ENCODE measurements at places on chromosomes 2 and 18. TPM values are rescaled to one million over a fixed set of nuclear protein-coding genes. Genes with fewer than 3 reads are reported as not detected.
A peak's percentile ranks its signal among the peaks of the same experiment; 100 is the strongest.

PRKD3 gene
- total RNA-seq: 13.0 TPM

VSNL1 gene
- 30.2 TPM for total RNA-seq

IL1RL2 gene
- total RNA-seq: not detected

ATAD2B gene
- total RNA-seq: 6.0 TPM

PRSS56 gene
- total RNA-seq: 0.20 TPM

GRCh38 chr18:48860269-48861180 lies 90.2 kb downstream of the SMAD7 start:
- DNase-seq: no peak
- peak overlapping the region; percentile 35 for H3K27ac ChIP-seq
- H3K4me3 ChIP-seq: no peak overlapping the region
- no peaks in the 10 kb centered on the region for H3K27me3 ChIP-seq

- no peaks in the 10 kb centered on the region for H3K27me3 ChIP-seq
- no peak overlapping the region for H3K4me3 ChIP-seq
- peak overlapping the region; percentile 75 for H3K27ac ChIP-seq
- peaks cover 27% of the 10 kb centered on the region for H3K4me1 ChIP-seq
- no peaks in the 10 kb centered on the region for H3K36me3 ChIP-seq
- DNase-seq: peak; percentile 93
These were observed 88.2 kb downstream of the PLB1 start for GRCh38 chr2:28583899-28584553.

DNA sequence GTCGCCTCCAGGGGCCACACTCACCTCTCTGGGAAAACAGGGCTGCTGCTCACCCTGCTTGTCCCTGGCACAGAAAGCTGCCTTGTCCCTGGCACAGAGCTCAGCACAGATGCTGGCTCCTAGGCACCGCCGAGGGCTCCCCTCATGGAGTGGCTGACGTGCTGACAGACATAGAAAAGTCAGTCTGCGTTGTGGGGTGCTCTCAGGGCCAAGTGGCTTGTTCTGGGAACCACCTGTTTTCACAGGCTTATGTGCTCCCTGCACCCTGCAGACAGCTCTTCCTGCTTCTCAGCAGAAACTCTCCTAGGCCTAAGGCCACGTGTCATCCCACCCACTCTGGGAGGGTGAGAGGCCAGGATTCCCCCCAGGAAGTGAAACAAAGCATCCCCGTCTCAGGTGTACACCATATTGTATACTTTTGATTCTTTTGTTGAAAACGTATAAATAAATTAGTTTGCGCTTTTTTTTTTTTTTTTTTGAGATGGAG lies 84.7 kb upstream of the TMEM200C start:
- H3K4me1 ChIP-seq: no peaks in the 10 kb centered on the region
- no peak for DNase-seq

DNA sequence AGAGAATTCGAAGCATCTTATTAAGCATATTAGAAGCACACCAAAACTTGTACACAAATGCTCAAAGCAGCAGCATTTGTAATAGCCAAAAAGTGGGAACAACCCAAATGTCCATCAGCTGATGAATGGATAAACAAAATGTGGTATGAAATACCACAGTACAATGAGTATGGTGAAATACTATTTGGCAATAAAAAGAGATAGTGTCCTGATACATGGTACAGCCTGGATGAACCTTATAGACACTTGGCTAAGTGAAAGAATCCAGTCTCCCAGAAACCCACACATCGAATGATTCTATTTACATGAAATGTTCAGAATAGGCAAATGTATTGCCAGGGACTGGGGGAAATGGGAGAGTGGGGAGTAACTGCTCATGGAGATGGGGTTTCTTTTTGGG lies 3.0 kb downstream of the SPATA3 start:
- H3K4me1 ChIP-seq: no peaks in the 10 kb centered on the region
- H3K27me3 ChIP-seq: no peaks in the 10 kb centered on the region
- no peak for DNase-seq
- no peaks in the 10 kb centered on the region for H3K36me3 ChIP-seq

- H3K27me3 ChIP-seq: no peaks in the 10 kb centered on the region
- DNase-seq: no peak
- H3K4me1 ChIP-seq: no peaks in the 10 kb centered on the region
- no peaks in the 10 kb centered on the region for H3K36me3 ChIP-seq
- no peak overlapping the region for H3K4me3 ChIP-seq
These were observed 26.2 kb downstream of the DNER start for GRCh38 chr2:229688141-229688540.

GRCh38 chr18:8617907-8618306 lies 8.7 kb downstream of the RAB12 start:
- no peaks in the 10 kb centered on the region for H3K36me3 ChIP-seq
- no peak overlapping the region for H3K4me3 ChIP-seq
- DNase-seq: no peak
- no peaks in the 10 kb centered on the region for H3K4me1 ChIP-seq

GRCh38 chr2:159084384-159085370 lies 116.2 kb downstream of the TANC1 start:
- H3K36me3 ChIP-seq: no peaks in the 10 kb centered on the region
- H3K4me1 ChIP-seq: no peaks in the 10 kb centered on the region
- H3K27ac ChIP-seq: peak overlapping the region; percentile 79
- no peaks in the 10 kb centered on the region for H3K27me3 ChIP-seq

DNA sequence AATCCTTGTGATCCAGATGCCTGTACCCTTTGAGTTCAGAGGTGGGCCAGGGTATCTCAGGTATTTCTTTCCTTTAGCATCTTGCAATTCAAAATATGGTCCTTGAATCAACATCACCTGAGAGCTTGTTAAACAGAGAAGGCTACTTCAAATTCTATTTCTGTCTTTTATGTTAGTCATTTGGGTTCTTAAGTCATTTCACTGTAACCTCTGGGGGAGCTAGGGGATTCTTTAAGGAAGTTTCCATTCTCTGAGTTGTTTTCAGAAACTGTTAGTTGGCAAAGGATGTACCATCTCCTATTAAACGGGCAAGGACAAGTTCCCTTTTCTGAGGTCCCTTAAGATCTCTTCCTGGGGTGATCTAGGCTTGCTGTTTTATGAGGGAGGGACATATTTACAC lies 16.6 kb downstream of the CFLAR start:
- no peak overlapping the region for H3K4me3 ChIP-seq
- H3K27ac ChIP-seq: peak overlapping the region; percentile 99
- H3K27me3 ChIP-seq: no peaks in the 10 kb centered on the region
- DNase-seq: no peak

- DNase-seq: no peak
- H3K36me3 ChIP-seq: no peaks in the 10 kb centered on the region
- H3K4me3 ChIP-seq: no peak overlapping the region
- H3K27me3 ChIP-seq: no peaks in the 10 kb centered on the region
- H3K4me1 ChIP-seq: no peaks in the 10 kb centered on the region
These were observed 5.4 kb upstream of the CRYGC start for GRCh38 chr2:208134928-208135586.

- H3K4me3 ChIP-seq: no peak overlapping the region
- no peaks in the 10 kb centered on the region for H3K27me3 ChIP-seq
- no peaks in the 10 kb centered on the region for H3K4me1 ChIP-seq
These were observed 11.5 kb upstream of the GMCL1 start for GRCh38 chr2:69817729-69818501.

- H3K27ac ChIP-seq: no peak overlapping the region
- H3K36me3 ChIP-seq: peaks cover 45% of the 10 kb centered on the region
- no peaks in the 10 kb centered on the region for H3K4me1 ChIP-seq
- no peaks in the 10 kb centered on the region for H3K27me3 ChIP-seq
These were observed 27.7 kb upstream of the DSC3 start for GRCh38 chr18:31070206-31070605.

DNA sequence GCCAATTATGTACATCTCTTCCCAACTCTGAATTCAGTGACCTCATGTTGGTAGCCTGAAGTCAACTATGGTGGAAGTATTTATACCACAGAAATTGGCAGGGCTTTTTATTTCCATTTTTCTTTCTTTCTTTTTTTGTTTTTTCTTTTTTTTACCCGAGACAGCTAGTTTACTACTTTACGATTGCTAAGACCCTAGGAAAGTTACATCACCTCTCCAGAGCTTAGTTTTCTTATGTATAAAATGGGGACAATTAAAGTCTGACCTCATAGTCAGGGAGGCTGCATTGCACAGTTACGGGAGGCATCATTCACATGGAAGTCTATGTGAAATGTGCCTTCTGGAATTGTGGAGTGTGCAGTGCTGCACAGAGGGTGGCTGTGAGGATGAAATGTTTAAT lies 194.3 kb downstream of the MTX2 start:
- H3K36me3 ChIP-seq: no peaks in the 10 kb centered on the region
- no peak overlapping the region for H3K4me3 ChIP-seq

- H3K27ac ChIP-seq: no peak overlapping the region
- no peak for DNase-seq
- H3K36me3 ChIP-seq: peaks cover 9% of the 10 kb centered on the region
- no peaks in the 10 kb centered on the region for H3K4me1 ChIP-seq
These were observed 9.4 kb downstream of the CASP8 start for GRCh38 chr2:201269764-201270163.

DNA sequence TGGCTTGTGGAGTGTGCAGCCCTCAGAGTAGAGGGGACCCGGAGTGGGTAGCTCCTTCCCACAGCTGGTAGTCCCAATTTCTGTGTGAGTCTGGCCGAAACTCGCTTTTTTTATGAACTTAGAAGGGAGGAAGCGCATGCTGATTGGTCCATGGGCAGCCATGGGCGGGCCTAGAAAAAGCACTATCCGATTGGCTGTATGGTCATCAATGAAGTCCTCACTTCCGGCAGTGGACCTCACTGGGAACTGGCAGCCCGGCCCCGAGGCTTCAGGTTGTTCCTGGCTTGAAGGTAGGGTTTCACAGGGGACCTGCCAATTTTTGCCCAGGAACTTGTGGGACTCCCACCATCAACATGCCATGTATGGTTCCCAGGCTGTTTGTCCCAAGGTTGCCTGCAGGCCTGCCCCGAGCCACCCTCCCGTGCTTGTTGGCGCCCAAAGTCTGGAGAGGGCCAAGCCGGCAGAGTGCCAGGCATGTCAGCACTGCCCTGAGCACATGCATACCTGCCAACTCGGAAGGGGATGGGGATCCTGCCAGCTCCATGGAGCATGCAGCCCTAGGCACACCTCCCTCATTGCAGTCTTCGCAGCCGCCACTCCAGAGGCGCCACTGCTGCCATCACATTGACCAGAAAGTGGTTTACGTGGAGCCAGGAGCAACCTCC lies 98.5 kb downstream of the ATP9B start:
- no peak for DNase-seq
- no peak overlapping the region for H3K4me3 ChIP-seq
- no peaks in the 10 kb centered on the region for H3K4me1 ChIP-seq
- peaks cover 8% of the 10 kb centered on the region for H3K36me3 ChIP-seq

DNA sequence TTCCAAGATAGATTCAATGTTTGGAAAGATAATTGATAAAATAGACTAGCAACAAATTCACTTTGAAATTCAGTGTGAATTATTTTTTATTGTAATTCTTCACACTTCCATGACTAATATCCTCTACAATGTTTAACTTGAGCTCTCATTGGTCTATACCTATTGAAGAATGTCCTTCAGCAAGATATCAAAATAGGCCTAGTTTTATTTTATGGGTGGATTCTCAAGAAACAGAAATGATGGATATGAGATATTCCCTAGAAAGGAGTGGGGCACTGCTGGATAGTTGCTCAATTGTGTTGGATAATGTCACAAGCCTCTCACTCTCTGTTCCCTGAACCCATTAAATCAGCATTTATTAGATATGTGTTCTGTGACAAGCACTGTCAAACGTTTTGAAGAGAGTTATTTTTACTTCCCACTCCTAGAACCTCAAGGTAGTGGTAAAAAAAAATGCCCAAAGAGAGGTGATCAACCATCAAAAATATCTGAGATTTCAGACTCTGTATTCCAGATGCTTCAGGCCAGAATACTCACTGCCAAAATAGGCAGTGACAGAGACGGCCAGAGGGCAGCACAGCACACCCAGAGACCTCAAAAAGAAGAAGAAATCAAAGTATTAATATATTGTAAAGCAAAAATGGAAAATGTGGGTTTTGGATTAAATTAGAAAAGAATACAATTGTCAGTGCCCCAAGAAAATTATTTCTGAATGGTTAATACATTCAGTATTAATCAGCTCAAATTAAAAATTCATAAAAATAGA lies 87.5 kb downstream of the TRIB2 start:
- no peak overlapping the region for H3K27ac ChIP-seq
- H3K4me1 ChIP-seq: peaks cover 3% of the 10 kb centered on the region
- no peaks in the 10 kb centered on the region for H3K27me3 ChIP-seq

DNA sequence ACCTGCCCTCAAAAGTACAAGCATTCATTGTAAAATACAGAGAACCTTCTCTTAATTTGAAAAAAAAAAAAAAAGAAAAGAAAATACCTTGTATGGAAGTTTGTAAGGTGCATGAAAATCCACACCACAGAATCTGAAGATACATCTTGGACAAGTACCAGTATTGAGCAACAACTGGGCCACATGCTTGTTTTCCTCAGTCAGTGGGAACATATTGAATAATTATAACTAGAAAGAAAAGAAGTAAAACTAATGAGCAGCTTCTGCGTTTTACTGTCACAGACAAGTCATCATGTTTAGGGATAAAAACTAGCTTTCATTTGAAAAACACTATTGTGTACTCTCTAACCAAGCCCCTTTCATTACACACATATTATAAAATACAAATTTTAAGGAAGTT lies 5.8 kb upstream of the PEX13 start:
- no peak overlapping the region for H3K4me3 ChIP-seq
- H3K27me3 ChIP-seq: no peaks in the 10 kb centered on the region
- no peak for DNase-seq
- no peaks in the 10 kb centered on the region for H3K36me3 ChIP-seq
- H3K4me1 ChIP-seq: no peaks in the 10 kb centered on the region

DNA sequence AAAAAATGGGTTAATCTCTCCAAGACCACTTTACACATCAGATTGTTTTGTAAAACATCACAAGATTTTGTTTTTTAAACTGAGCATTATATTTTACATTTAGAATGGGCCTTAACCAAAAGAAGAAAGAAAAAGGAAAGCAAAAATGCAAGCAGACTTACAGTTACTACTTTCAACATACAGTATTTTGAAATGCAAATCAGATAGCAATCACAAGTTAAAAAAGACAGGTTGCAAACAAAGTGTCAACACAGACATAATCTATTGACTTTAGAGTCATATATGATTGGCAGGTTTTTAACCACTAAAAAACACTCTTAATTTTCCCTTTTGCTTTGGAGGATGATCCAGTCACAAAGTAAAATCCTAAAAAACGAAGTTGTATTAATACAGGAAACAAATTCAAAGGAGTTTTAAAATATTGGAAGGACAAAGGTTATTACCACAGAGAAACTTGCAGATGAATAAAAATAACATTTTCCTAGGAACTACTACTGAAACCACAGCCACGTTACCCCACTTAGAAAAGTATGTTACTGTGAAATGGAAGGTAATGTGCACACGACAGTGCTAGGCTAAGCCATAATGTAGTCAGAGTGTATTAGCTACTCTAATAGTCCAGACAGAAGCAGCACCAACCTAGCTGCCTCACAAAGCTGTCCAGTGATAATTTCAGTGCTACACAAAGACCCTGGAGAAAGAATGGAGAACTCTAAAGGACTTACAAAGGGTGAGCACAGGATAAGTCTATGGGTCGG lies 22.9 kb downstream of the DARS1 start:
- DNase-seq: no peak
- no peaks in the 10 kb centered on the region for H3K27me3 ChIP-seq
- no peaks in the 10 kb centered on the region for H3K4me1 ChIP-seq
- H3K4me3 ChIP-seq: no peak overlapping the region

GRCh38 chr2:168135630-168136029 lies 111.8 kb downstream of the STK39 start:
- no peak overlapping the region for H3K27ac ChIP-seq
- H3K4me3 ChIP-seq: no peak overlapping the region
- H3K36me3 ChIP-seq: no peaks in the 10 kb centered on the region
- peaks cover 5% of the 10 kb centered on the region for H3K4me1 ChIP-seq

GRCh38 chr2:179140571-179140970 lies 90.6 kb upstream of the CCDC141 start:
- H3K27me3 ChIP-seq: no peaks in the 10 kb centered on the region
- peaks cover 20% of the 10 kb centered on the region for H3K36me3 ChIP-seq
- no peaks in the 10 kb centered on the region for H3K4me1 ChIP-seq
- DNase-seq: no peak

All from right atrium auricular region (tissue), 2 donors.